Parietal lobe (tissue), 2 donors: ENCODE measurements at places on chromosomes 5 and 9. TPM values are rescaled to one million over a fixed set of nuclear protein-coding genes. Genes with fewer than 3 reads are reported as not detected.

The CDC26 gene
- 11.3 TPM for total RNA-seq

The SPATA31A3 gene
- total RNA-seq = not detected

The NAIF1 gene
- total RNA-seq = 6.9 TPM

The CERT1 gene
- total RNA-seq = 61.7 TPM

The COL27A1 gene
- 2.5 TPM for total RNA-seq

The CDC25C gene
- 2.2 TPM for total RNA-seq

The SNX2 gene
- total RNA-seq = 62.3 TPM

The MAMDC2 gene
- total RNA-seq = 2.5 TPM

The BARHL1 gene
- not detected for total RNA-seq

The TMED7 gene
- total RNA-seq = 72.3 TPM

The FGD3 gene
- 32.2 TPM for total RNA-seq

The ANKRD33B gene
- 4.4 TPM for total RNA-seq

The SCGB3A2 gene
- total RNA-seq = not detected

The BRD8 gene
- total RNA-seq = 95.8 TPM

The C9orf43 gene
- 0.94 TPM for total RNA-seq

The CSF2 gene
- not detected for total RNA-seq
